ENCODE measurements at places on chromosomes 6 and 20. TPM values are rescaled to one million over a fixed set of nuclear protein-coding genes. Genes with fewer than 3 reads are reported as not detected.

PRL gene
- not detected for total RNA-seq

SH3BGRL2 gene
- 0.32 TPM for total RNA-seq

SMIM28 gene
- not detected for total RNA-seq

HLA-DRB5 gene
- 1.6 TPM for total RNA-seq

CASS4 gene
- 5.1 TPM for total RNA-seq

CYP39A1 gene
- not detected for total RNA-seq

PROKR2 gene
- not detected for total RNA-seq

HSPA12B gene
- total RNA-seq = not detected

TINAG gene
- total RNA-seq = not detected

IP6K3 gene
- not detected for total RNA-seq

LINC00237 gene
- not detected for total RNA-seq

ZSCAN16 gene
- total RNA-seq = 3.5 TPM

TUBB1 gene
- total RNA-seq = 0.09 TPM

MAS1 gene
- total RNA-seq = 0.02 TPM

CGA gene
- not detected for total RNA-seq

BPI gene
- total RNA-seq = not detected

GLP1R gene
- total RNA-seq = 0.32 TPM

MCCD1 gene
- total RNA-seq = not detected

EMILIN3 gene
- 0.27 TPM for total RNA-seq

GRM1 gene
- not detected for total RNA-seq

BTBD3 gene
- total RNA-seq = 10.2 TPM

PPP1R16B gene
- 80.4 TPM for total RNA-seq

NOX3 gene
- not detected for total RNA-seq

ADGRG6 gene
- 2.7 TPM for total RNA-seq

BCL2L1 gene
- 86.6 TPM for total RNA-seq

ZSCAN23 gene
- 2.4 TPM for total RNA-seq

RIPOR2 gene
- total RNA-seq = 126 TPM

C20orf202 gene
- 0.55 TPM for total RNA-seq

FBXO5 gene
- 81.5 TPM for total RNA-seq

WFDC10B gene
- not detected for total RNA-seq

RAB44 gene
- total RNA-seq = 0.07 TPM

SMIM26 gene
- 70.3 TPM for total RNA-seq

VGLL2 gene
- total RNA-seq = not detected

CDYL gene
- 29.6 TPM for total RNA-seq

C20orf96 gene
- total RNA-seq = 10.1 TPM

BTNL2 gene
- total RNA-seq = not detected
